ENCODE measurements at places on chromosomes 4 and X.

GRCh38 chr4:53273726-53274125 is 92.1 kb downstream of the SCFD2 start:
- DNase-seq: no peak

DNA sequence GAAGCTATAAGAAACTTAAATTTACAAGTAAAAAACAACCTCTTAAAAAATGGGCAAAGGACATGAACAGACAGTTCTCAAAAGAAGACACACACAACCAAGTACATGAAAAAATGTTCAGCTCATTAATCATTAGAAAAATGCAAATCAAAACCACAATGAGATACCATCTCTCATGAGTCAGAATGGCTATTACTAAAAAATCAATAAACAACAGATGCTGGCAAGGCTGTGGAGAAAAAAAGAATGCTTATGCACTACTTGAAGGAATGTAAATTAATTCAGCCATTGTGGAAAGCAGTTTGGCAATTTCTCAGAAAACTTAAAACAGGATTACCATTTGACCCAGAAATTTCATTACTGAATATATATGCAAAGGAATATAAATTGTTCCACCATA is 666.3 kb upstream of the GRIA3 start:
- DNase-seq: no peak

DNA sequence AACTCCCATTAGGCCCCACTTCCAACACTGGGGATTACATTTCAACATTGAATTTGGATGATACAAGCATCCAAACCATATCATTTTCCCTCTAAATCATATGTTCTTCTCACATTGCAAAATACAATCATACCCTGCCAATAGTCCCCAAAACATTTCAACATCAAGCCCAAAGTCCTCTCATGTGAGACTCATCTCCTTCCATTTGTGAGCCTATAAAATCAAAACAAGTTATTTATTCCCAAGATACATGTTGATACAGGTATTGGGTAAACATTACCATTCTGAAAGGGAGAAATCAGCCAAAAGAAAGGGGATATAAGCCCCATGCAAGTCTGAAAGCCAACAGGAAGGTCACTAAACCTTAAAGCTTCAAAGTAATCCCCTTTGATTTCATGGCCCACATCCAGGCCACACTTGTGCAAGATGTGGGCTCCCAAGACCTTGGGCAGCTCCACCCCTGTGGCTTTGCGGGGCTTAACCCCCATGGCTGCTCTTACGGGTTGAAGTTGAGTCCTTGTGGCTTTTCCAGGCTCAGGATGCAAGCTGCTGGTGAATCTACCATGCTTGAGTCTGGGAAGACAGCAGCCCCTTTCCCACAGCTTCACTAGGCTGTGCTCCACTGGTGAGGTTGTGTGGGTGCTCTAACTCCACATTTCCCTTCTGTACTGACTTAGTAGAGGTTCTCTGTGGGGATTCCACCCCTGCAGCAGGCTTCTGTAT is 40.6 kb upstream of the SERTM2 start:
- no peak for DNase-seq

DNA sequence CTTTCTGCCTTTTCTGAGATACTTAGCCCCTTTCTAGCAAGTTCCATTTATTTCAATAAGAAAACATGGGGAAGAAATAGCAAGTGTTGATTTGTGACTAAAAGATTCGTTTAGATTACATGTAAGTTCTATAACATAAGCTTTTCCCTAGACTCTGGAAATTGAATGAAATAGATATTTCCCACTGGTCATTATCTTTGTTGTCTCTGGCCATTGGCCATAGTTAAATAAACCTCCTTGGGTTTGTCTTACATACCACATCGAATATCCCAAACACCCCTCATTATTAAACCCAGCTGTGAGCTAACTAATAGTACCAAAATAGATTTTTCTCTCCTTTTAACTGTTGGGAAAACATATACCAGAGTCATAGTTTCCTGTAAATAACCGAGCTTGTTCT is 534.8 kb downstream of the IQCM start:
- no peak for DNase-seq

DNA sequence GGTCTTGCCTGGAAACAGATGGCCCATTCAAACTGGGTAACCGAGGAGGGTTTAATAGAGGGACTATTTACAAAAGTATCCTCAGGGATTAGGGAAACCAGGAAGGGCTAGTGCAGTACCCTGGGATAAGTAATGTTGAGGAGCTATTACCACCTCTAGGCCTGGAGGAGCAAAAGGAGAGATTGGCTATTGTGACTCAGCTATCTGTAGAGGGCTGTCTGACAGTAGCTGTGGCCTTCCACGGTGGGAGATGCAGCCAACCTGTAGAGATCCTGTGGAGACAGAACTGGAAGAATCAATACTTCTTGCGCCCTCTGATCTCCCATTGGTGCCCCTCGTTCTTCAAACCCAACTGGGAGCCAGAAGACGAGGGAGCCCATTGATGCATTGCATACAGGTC is 34.1 kb upstream of the RPS6KA3 start:
- no peak for DNase-seq

- no peak for DNase-seq
These were observed 1178.9 kb upstream of the DIAPH2 start for GRCh38 chrX:95505721-95506120.

GRCh38 chr4:139819082-139819481 is 153.5 kb downstream of the MGST2 start:
- no peak for DNase-seq

DNA sequence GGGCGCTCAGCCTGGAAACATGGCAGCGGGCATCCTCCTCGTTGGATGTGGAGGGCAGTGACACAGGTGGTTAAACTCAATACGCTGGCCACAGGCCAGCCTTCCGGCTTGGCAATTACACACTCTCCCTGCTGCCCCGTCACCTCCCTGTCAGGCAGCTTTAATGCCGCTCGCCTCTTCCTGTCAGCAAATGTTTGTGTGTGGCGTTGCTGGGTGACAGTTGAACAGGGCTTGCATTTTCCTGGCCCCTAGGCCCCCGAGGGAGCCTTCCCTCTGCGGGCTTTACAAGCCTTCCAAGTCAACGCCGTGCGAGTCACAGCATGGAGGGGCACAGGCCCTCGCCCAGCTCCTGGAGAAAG is 620.0 kb downstream of the BCOR start:
- DNase-seq: no peak

- no peak for DNase-seq
These were observed 35.4 kb upstream of the PPA2 start for GRCh38 chr4:105509291-105509690.

GRCh38 chr4:185801471-185801870 is 10.5 kb downstream of the SORBS2 start:
- no peak for DNase-seq

GRCh38 chrX:136528645-136529315 is 3.2 kb upstream of the VGLL1 start:
- no peak for DNase-seq

- no peak for DNase-seq
These were observed 12.0 kb downstream of the NSDHL start for GRCh38 chrX:152842772-152843338.

DNA sequence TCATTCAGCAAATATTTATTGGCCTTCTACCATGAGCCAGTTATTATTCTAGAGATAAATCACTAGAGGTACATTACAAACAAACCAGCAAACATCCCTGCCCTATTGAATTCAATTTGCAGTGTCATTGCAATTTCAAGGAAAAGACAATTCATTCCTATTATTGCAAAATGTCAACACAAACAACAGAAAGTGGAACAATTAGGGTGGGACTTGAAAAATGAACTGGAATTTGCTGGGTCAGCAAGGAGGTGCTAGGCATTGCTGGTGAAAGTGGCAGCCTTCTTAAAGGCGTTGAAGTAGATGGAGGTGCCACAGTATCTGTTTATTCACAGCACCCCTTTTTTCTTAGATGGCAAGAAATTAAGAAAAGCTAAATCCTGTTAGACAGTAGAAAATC is 224.0 kb upstream of the BMP3 start:
- DNase-seq: no peak

DNA sequence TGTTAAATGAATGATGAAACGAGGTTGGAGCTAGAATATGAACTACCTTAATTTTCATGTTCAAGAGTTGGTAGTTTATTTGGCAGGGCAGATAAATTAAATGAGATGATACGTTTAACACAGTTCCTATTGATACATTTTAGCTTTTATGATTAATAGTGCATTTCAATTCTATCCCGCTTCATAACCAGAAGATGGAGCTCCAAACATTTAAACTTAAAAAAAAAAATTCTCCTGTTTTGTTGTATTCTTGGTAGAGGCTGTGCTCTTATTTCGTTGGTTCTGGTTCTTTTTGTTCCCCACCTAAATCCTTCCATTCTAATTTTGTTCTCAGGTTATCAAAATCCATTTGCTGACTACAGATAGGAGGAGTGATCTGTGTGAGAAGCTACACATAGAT is 71.8 kb upstream of the PTPN13 start:
- no peak for DNase-seq

- peak; percentile 49 for DNase-seq
These were observed 3.1 kb downstream of the CXXC4 start for GRCh38 chr4:104491481-104492182.

DNA sequence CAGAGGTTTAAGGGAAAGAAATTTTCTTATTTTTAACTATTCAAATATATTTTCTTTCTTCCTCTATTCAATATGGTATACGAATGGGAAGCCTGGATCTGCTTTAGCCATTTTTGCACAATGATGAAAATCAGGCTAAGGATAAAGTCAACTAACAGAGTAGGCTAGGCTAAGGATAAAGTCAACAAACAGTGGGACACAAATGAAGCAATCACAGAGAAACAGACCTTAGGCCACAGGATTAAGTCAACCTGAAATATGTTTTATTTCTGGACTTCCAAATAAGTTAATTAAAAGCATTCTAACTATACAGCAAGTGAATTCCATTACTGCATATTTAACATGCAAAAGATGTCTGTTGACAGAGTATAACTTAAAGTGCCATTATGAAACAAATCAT is 17.0 kb downstream of the DYNLT3 start:
- DNase-seq: no peak

- no peak for DNase-seq
These were observed 701 bp upstream of the BCOR start for GRCh38 chrX:40098264-40099054.

DNA sequence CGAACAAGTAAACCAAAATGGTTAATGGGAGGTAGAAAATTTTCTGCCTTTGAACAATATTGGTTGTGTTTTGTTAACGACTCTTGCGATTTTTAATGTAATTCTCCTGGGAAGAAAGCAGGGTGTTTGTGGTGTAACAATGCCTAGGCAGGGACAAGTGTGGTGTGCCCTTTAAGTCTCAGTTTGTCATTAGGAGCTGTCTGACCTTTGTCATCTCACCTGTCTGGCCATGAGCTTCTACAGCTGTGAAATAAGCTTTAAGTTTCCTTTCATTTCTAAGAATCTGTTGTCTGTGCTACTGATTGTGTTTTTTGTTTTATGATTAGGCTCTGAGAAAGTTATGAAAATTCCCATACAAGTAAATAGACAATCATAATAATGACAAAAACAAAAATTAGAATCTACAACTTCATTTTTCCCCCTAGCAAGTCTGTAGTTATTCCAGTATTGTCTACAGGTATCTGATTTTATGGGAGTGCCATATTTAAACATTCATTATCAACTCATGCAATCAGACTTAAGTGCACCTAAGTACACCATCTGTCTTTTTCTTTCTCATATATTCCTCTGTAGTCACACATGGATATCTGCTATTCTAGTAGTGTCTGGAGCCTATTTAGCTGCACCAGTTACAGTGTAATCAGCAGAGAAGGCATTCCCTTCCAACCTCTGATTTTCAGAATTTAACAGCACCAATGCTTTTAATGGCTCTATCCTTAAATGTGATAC is 203.5 kb downstream of the PPARGC1A start:
- DNase-seq: no peak

DNA sequence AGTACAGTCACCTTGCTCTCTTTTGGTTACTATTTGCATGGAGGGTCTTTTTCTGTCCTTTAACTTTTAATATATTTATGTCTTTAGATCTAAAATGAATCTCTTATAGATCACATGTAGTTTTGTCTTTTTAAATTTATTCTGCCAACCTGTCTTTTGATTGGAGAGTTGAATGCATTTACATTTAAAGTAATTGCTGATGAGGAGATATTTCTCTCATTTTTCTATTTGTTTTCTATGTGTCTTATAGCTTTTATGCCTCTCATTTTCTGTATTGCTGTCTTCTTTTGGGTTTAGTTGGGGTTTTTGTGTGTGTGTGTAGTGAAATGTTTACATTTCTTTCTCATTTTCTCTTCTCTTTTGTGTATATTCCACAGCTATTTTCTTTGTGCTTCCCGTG is 123.5 kb downstream of the TBC1D19 start:
- no peak for DNase-seq

GRCh38 chr4:8030121-8030781 is 90.6 kb upstream of the AFAP1 start:
- DNase-seq: no peak

GRCh38 chr4:119041396-119041795 is 94.2 kb upstream of the MYOZ2 start:
- DNase-seq: no peak

GRCh38 chrX:19724409-19724808 is 163.0 kb downstream of the SH3KBP1 start:
- DNase-seq: no peak

DNA sequence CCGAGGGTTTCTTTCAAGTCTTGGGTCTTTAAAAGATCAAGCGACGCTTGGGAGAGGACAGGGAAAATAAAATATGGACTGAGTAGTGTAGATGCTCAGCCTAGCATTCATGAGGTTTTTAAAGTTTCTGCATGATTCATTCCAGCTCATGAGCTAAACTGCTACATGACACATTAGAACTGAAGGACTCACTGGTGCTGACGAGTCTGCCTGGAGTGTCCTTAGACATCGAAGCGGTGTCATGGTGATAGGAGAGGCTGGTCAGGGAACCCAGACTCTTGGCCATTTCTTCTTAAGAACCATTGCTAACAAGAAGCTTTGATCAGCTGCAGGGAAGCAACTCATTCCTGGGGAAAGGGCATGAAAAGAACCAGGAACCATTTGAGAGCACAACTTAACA is 158.6 kb downstream of the TRIML1 start:
- DNase-seq: no peak

DNA sequence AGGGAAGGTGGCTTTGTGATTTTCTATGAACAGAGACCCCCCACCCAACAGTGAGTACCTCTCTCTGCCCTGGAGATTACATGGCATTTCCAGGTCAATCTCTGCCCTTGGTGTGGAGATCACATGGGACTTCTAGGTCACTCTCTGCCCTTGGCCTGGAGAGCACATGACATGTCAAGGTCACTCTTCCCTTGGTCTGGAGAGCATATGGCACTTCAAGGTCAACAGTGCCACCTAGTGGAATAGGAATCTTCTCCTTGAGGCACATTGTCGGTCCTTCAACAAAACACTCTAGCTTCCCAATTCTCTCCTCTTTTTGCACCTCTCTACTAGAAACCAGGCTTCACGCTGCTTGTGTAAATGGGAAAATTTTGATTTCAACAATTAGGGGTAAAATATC is 66.2 kb upstream of the TACR3 start:
- no peak for DNase-seq

DNA sequence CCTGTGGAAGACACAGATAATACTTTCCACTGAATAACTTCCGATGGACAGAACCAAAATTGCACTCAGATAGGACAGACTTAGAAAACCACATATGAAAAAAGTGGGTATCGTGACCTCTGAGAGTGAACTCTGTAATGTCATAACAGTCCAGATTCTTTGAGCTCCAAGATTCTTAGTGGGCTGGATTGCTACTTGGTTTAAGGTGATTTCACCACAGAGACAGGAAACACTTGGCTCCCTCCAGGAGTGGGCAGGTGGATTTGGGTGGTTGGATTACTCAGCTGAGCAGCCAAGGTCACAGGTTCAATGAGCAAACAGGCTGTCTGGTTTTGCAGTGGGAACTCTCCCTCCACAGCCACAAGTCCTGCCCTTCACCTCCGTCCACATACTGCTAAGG is 126.0 kb downstream of the AFAP1 start:
- DNase-seq: no peak

All from posterior cingulate gyrus (tissue), 11 donors.